ENCODE measurements at places on chromosomes 16 and 17. TPM values are rescaled to one million over a fixed set of nuclear protein-coding genes. Genes with fewer than 3 reads are reported as not detected.

Gene TEKT5
- not detected for total RNA-seq

Gene PRSS8
- 1.1 TPM for total RNA-seq

Gene RBFOX1
- total RNA-seq = not detected

Gene ASPHD1
- 27.5 TPM for total RNA-seq

Gene ITGAD
- not detected for total RNA-seq

Gene NPIPA2
- total RNA-seq = 1.1 TPM

Gene SOCS3
- 38.2 TPM for total RNA-seq

Gene KCNG4
- total RNA-seq = not detected

Gene MT1E
- 0.69 TPM for total RNA-seq

Gene PYDC1
- total RNA-seq = not detected

Gene CD7
- not detected for total RNA-seq

Gene SLC38A8
- not detected for total RNA-seq

Gene SSTR5
- 0.49 TPM for total RNA-seq

Gene KIF19
- total RNA-seq = not detected

Gene TMEM238L
- total RNA-seq = not detected

Gene ABCA3
- total RNA-seq = 20.5 TPM

Gene KRT36
- 0.07 TPM for total RNA-seq

Gene SPNS2
- total RNA-seq = 21.8 TPM

Gene PLXDC1
- total RNA-seq = 0.22 TPM

Gene PROCA1
- 1.3 TPM for total RNA-seq

Gene TLCD2
- 1.6 TPM for total RNA-seq

Gene WIPF2
- 18.9 TPM for total RNA-seq

Gene TVP23B
- total RNA-seq = 65.8 TPM

Gene IGFALS
- not detected for total RNA-seq
